ENCODE measurements at places on chromosomes 12 and 14. TPM values are rescaled to one million over a fixed set of nuclear protein-coding genes. Genes with fewer than 3 reads are reported as not detected.

DNA sequence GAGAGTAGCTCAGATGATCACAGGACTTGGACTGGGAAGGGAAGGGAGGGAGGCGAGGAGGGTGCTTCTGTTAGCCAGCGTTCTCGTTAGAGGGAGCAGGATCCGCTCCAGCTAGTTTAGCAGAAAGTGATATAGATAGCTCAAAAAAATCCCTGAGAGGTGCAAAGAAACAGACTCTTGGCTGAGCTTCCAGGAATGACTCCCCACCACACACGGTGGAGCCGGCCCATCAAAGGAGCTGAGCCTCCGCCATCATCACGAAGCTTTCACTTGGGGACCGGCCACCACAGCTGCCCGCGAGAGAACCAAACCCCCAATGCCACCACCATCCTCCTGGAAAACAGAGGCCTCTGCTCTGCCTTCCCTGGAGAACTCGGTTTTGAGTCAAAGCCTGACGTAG is 124.6 kb upstream of the BCL2L14 start:
- no peak for DNase-seq
- no peaks in the 10 kb centered on the region for H3K27me3 ChIP-seq
- no peaks in the 10 kb centered on the region for H3K36me3 ChIP-seq
- no peaks in the 10 kb centered on the region for H3K4me1 ChIP-seq

Gene RPS6KA5
- total RNA-seq, result 28.0 TPM

GRCh38 chr12:54407183-54407905 is 11.7 kb downstream of the ITGA5 start:
- no peak overlapping the region for H3K4me3 ChIP-seq
- H3K4me1 ChIP-seq, result peaks cover 71% of the 10 kb centered on the region
- peak overlapping the region; percentile 33 for H3K27ac ChIP-seq
- no peak for DNase-seq
- no peaks in the 10 kb centered on the region for H3K27me3 ChIP-seq

DNA sequence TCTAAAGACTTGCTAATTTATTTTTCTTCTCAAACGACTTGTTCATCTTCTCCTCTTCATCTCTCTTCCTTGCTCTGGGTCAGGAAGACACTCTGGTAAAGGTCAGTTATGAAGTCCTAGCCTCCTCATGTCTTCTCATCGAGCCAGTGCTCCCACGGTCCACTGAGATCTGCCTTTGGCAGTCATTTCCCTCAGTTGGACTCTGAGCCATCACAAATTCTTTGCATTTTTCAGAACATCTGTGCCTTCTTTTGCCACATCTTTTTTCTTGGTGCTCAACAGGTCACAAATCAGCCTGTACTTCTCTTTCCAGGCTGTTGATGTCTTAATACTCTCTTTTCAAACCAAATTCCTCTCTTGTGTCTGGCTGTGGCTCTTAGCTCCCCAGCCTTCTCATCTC is 49.7 kb downstream of the IGF1 start:
- H3K4me3 ChIP-seq, result no peak overlapping the region
- no peak overlapping the region for H3K27ac ChIP-seq
- DNase-seq, result no peak
- H3K27me3 ChIP-seq, result no peaks in the 10 kb centered on the region

Gene KITLG
- total RNA-seq, result not detected

Gene MMP17
- 0.27 TPM for total RNA-seq

GRCh38 chr12:32089156-32089555 is 17.5 kb upstream of the BICD1 start:
- H3K4me1 ChIP-seq, result no peaks in the 10 kb centered on the region
- H3K4me3 ChIP-seq, result no peak overlapping the region
- no peaks in the 10 kb centered on the region for H3K27me3 ChIP-seq
- no peaks in the 10 kb centered on the region for H3K36me3 ChIP-seq
- DNase-seq, result no peak

GRCh38 chr12:457676-458075 is 2.1 kb upstream of the B4GALNT3 start:
- no peak for DNase-seq
- H3K4me1 ChIP-seq, result peaks cover 20% of the 10 kb centered on the region
- H3K4me3 ChIP-seq, result no peak overlapping the region
- H3K27ac ChIP-seq, result no peak overlapping the region
- no peaks in the 10 kb centered on the region for H3K36me3 ChIP-seq
- H3K27me3 ChIP-seq, result peaks cover 4% of the 10 kb centered on the region

DNA sequence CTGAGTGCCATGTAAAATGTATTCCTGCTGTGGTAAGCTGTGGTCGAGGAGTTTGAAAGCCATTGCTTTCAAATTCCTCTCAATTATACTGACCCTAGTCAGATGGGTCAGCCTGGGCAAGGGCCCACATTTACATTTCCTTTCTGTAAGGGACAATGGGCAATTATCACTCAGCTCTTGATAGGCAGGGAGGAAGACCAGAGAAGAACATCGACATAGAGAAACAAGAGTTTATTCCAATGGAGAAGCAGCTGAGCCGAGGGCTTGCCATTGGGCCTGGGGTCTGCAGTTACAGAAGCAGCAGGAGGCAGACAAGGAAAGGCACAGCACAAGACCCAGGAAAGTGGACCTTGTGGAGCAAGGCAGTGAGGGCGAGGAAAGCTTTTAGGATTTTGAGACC is 9.7 kb downstream of the NRIP2 start:
- no peaks in the 10 kb centered on the region for H3K4me1 ChIP-seq
- no peaks in the 10 kb centered on the region for H3K27me3 ChIP-seq
- no peak for DNase-seq
- H3K27ac ChIP-seq, result no peak overlapping the region

- H3K27me3 ChIP-seq, result no peaks in the 10 kb centered on the region
- peaks cover 14% of the 10 kb centered on the region for H3K4me1 ChIP-seq
- no peak overlapping the region for H3K27ac ChIP-seq
- H3K36me3 ChIP-seq, result no peaks in the 10 kb centered on the region
- no peak overlapping the region for H3K4me3 ChIP-seq
Observed at GRCh38 chr14:49954171-49954631, 61.3 kb downstream of the ARF6 start.

Gene NPAS3
- total RNA-seq, result not detected

GRCh38 chr14:51600658-51601057 is 51.1 kb upstream of the FRMD6 start:
- no peaks in the 10 kb centered on the region for H3K4me1 ChIP-seq
- no peaks in the 10 kb centered on the region for H3K27me3 ChIP-seq
- H3K27ac ChIP-seq, result no peak overlapping the region

Gene RNFT2
- total RNA-seq, result 6.0 TPM

- H3K4me3 ChIP-seq, result no peak overlapping the region
- H3K27me3 ChIP-seq, result no peaks in the 10 kb centered on the region
- peaks cover 12% of the 10 kb centered on the region for H3K4me1 ChIP-seq
- DNase-seq, result no peak
- no peak overlapping the region for H3K27ac ChIP-seq
Observed at GRCh38 chr12:62282057-62282774, 22.0 kb downstream of the USP15 start.

DNA sequence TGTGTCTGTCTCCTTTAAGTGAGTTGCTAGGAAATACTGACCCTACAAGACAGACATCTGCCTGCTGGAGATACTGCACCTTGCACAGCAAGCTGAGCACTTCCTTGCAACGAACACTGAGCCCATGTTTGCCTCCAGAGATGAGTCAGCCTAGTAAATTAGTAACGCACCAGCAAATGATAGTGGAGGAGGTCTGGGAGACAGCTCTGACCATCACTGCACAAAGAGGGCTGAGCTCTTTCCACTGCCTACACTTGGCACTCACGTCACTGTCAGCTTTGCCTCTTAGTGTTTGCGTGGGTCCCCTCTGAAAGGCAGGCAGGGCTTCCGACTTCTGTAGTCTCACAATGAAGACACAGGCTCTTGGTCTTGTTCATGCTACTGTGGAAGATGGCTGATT is 109.0 kb downstream of the APAF1 start:
- no peaks in the 10 kb centered on the region for H3K27me3 ChIP-seq
- no peaks in the 10 kb centered on the region for H3K4me1 ChIP-seq

DNA sequence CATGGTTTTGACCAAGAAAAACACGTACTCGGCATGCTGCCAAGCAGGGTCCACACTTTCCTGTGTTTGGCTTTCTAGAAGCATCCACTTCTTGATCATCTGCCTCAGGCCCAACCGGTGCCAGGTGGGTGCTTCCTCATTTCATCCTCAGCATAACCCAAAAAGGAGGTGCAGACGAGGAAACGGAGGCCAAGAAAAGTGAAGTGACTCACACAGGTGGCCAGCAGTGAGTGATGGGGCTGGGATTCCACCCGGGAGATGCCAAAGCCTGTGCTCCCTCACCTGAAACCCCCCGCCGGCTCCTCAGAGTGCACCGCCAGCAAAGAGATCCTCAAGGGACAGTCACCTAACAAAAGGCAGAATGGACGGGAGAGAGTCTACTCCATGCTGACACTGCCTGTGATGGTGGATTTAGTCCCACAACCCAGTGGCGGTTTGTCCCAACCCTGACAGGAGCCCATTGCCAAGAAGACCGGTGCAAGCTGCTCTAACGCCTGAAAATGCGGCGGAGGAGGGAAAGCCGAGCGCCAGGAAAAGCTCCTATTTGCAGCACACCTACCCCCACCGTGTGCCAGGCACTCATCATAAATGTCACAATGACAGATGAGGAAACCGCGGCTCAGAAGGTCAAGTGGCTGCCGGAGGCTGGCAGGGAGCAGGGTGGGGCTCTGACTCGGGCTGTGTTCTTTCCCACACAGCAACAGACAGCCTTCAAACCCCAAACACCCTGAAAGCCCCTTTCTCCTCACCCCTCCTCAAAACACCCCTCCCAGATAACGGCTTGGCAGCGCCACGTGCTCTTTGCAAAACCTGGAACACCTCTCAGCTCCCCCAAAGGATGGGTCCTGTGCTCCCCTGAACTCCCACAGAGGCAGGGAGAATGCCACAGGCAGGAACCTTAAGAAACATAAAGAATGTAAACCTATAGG is 18.8 kb downstream of the BCL11B start:
- no peaks in the 10 kb centered on the region for H3K27me3 ChIP-seq
- H3K4me3 ChIP-seq, result peak overlapping the region; percentile 33
- peaks cover 100% of the 10 kb centered on the region for H3K4me1 ChIP-seq
- peak overlapping the region; percentile 95 for H3K27ac ChIP-seq
- peaks cover 95% of the 10 kb centered on the region for H3K36me3 ChIP-seq
- DNase-seq, result no peak
